Astrocyte of the spinal cord (primary cell): ENCODE measurements at places on chromosomes 2 and 18.
A peak's percentile ranks its signal among the peaks of the same experiment; 100 is the strongest.

GRCh38 chr2:241876528-241877196, 7.1 kb downstream of the RTP5 start:
- DNase-seq: no peak

DNA sequence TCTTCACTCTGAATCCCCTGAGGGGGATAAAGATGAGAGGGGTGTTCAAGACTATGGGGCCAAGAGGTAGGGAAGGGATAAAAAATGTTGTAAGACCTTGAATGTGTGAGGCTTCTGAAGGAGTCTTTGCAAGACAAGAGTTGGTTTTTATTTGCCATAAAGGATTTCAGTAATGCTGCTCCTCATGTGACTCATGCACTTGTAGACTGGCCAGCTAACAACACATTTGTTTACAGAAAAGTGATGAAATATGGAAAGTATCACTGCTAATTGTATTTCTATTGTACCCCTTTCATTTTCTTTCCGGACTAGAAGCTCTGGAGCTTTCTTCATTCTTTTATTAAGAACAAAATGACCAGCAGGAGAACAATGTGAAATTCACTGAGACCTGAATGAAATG, 782.1 kb downstream of the EPHA4 start:
- DNase-seq: peak; percentile 59

DNA sequence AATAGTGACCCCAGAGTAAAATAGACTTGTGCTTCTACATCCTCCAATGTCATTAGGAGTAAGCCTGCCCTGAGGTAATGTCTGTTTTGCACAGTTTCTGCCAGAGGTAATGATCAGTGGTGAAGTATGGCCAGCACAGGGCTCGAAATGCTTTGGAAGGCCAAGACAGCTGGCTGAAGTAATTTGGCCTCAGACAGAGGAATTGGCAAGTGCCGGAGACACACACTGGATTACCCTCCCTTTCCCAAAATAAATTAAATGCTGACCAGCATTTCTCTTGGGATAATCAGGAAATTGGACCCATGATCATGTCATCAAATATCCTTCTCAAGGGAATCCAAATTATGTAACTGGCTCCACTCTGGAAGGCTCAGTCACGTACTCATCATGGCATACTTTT, 379.0 kb upstream of the CHST9 start:
- DNase-seq: no peak

DNA sequence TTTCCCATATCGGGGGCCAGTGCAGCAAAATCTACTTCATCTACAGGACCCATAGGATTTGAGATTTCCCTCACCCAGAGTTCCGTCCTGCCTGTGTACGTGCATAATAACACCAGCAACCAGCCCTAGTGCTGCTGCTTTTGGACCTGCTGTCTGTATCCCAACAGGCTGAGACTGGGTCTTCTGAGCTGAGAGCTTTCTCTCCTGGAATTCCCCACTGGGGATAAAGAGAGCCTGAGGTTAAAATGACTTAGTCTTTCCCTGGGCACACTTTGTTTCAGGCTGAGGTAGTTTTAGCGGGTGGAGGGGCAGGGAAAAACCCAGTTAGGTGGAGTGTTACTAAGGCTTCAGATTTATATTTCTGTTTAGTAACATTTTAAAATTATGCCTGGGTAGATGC, 62.5 kb downstream of the SERTAD2 start:
- DNase-seq: no peak

- DNase-seq: no peak
These were observed 84.0 kb downstream of the RTN4 start for GRCh38 chr2:54966165-54966832.

GRCh38 chr2:41062336-41062735, 610.4 kb upstream of the SLC8A1 start:
- DNase-seq: no peak

- DNase-seq: no peak
These were observed 154.5 kb downstream of the RPIA start for GRCh38 chr2:88845772-88846661.

GRCh38 chr18:2983296-2983695, 29.6 kb downstream of the LPIN2 start:
- no peak for DNase-seq

- no peak for DNase-seq
These were observed 102.8 kb downstream of the PXDN start for GRCh38 chr2:1641523-1641922.

- DNase-seq: no peak
These were observed 127.6 kb upstream of the ZNF516 start for GRCh38 chr18:76622651-76623050.

DNA sequence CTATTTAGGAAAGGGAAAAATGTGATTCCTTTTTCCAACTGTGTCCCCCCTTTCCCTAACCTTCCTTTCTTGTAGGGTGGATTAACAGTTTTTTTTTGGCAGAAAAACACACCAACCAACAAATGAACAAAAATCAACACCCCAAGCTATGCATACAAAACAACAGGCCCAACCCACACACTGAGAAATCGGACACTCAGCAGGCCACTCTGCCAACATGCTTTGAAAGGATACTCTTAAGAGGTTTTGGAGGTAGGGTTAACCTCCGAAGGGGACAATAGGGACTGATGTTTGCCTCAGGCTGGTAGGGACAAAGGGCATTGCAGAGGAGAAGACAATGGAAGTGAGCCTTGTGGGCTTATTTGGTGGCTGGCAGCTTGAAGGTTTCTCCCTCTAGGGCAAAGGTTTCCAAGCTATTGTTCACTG, 33.1 kb upstream of the POLE4 start:
- DNase-seq: no peak

- no peak for DNase-seq
These were observed 186.5 kb upstream of the HDAC4 start for GRCh38 chr2:239587311-239587731.

DNA sequence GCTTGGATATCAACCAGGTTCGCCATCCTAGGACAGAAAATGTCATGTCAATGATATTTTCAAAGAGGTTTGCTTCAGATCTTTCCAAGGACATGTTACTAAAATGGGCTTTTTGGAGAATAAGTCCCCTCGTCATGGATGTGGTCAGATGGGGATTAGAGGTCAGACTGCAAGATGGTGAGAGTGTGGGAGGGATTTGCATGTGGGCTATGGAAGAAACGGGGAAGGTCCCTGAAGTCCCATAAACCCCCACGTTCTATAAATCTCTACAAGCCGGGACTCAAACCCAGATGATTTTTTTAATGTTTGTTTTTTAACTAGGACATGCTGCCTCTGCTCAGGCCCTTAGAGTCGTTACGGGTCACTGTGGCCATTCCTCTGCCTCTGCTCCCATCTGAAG, 37.7 kb upstream of the IGFBP5 start:
- no peak for DNase-seq

- peak; percentile 10 for DNase-seq
These were observed 130.6 kb downstream of the ATP9B start for GRCh38 chr18:79199691-79200374.

DNA sequence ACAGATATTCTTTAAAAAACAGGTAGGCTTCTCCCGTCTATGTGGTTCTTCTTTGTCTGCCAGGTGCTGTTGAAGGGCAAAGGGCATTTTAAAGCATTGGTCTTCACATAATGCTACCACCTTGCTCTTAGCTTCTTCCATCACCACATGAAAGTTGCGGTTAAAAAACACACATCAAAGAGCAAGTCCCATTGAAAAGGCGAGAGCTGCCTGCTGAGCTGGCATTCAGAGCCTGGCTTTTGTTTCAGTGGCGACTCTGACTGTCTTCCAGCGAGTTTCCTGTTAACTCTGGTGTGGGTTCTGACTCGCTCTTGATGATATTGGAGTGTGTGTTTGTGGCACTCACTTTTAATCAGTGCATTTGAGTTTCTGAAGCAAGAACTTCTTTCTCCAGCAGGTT, 624.9 kb upstream of the FANCL start:
- DNase-seq: peak; percentile 27

- DNase-seq: no peak
These were observed 400.3 kb downstream of the NCKAP5 start for GRCh38 chr2:133167990-133168389.

- DNase-seq: no peak
These were observed 88.2 kb downstream of the GALNT14 start for GRCh38 chr2:31049916-31050588.

DNA sequence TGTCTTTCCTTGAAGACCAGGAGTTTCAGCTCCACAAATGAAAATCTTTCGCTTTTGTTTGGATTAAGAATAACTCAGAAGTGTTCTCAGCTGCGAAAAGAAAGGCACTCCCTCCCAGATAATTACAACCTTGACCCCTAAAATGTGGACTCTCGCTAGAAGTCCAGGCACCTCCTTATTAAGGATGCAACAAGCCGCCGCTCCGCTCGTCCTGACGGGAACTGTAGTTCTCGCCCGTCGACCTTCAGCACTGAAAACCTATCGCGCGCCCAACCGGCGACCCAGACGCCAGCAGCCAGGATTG, 559 bp downstream of the IMMT start:
- peak; percentile 97 for DNase-seq

- peak; percentile 79 for DNase-seq
These were observed 16.9 kb downstream of the STEAP3 start for GRCh38 chr2:119240311-119241204.

DNA sequence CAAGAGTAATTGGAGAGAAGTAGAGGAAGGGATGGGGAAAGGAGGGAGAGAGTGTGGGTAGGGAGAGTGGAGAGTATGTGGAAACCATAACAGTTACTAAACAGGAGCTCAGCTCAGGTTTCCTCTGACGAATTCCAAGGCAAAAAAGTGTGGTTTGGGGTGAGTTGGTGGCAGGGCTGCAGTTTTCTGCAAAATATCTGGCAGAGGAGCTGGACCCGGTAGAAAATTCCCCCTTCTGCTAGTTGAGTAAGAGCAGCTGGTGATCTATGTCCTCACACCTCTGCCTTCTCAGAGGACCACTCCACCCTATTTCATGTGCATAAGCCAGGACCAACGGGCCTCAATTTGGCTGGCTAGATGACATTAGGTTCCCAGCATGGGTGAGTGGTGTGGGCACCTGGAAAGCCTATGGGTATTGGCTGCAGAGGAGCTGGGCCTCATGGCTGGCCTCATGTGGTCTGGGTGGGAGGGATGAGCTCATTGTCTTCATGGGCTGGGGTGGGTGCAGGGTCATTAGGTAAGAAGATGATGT, 13.2 kb downstream of the NRP2 start:
- peak; percentile 85 for DNase-seq

GRCh38 chr2:232336981-232337720, 41.4 kb upstream of the ALPP start:
- DNase-seq: no peak

- no peak for DNase-seq
These were observed 1655.6 kb downstream of the DPP10 start for GRCh38 chr2:116098049-116098448.

- peak; percentile 91 for DNase-seq
These were observed 19.5 kb downstream of the MYO1B start for GRCh38 chr2:191264647-191265081.

GRCh38 chr18:66495844-66496243, 108.0 kb downstream of the CDH19 start:
- peak; percentile 48 for DNase-seq

GRCh38 chr18:13433685-13434084, 215.1 kb downstream of the LDLRAD4 start:
- DNase-seq: no peak

- no peak for DNase-seq
These were observed 315.6 kb downstream of the RDH14 start for GRCh38 chr2:18244845-18245244.
